ENCODE measurements at places on chromosomes 5 and 9.

DNA sequence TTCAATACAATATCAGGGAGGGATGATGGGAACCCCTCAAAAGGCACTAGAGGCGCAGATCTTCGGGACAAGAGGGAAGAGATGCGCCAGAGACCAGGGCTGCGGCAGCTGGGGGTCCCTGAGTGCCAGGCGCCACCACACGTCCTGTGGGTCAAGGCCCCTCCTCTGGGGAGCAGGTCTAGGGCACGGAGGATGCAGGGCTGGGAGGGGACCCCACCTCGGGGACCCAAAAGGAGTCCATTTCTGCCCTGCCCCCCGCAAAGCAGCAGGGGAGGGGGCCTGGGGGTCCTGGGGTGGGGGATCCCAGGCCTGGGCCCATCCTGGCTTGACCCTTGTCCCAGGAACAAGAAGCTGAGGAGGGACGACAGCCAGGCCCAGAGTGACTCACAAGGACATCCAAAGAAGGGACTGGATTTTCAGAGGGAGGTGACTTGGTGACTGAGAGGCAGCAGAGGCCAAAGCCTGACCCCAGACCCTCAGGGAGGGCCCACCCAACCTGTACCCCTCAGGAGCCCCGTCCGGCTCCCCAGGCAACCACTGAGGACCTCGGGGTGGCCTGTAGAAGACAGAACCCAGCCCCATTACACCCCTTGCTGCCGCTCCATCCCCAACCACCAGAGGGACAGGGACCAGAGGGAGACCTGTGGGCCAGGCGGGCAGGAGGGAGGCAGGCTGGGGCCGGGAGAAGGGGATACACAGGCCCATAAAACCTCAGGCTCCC, 54.2 kb downstream of the LRSAM1 start:
- DNase-seq = peak; percentile 49

DNA sequence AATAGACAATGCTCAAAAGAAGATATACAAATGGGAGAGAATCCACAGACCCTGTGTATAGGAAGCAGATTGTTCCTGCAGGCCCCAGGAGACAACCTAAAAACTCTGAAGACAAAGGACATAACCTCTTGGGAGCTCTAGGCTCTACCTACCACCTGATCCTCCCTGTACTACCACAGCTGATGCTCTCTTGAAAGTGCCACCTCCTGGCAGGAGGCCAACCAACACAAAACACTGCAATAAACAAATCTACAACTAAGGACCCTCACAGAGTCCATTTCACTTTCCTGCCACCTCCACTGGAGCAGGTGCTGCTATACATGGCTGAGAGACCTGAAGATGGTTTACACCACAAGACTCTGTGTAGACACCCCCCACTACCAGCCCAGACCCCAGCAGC, 49.0 kb downstream of the STARD4 start:
- no peak for DNase-seq

DNA sequence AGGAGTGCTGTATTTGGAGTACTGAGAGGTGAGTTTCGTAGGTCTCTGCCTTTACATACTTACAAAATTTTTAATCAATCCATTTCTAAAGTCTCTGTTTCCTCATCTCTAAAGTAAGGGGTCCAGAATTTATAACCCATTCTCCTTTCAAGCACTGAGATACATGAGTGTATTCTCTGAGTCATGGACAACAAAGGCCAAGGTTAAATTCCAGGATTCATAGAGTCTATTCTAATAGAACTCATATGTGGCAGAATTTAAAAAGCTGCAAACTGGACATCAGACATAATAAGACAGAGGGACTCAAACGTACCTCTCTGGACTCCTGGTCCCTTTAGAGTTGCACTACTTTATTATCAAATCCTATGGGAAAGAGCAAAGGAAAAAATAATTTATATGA, 112.5 kb upstream of the SLIT3 start:
- DNase-seq = no peak

- no peak for DNase-seq
Measured at GRCh38 chr5:170190436-170191134, 42.2 kb upstream of the C5orf58 start.

GRCh38 chr5:90226433-90227099, 183.0 kb downstream of the CETN3 start:
- no peak for DNase-seq

- DNase-seq = no peak
Measured at GRCh38 chr9:73034962-73035361, 82.1 kb upstream of the ALDH1A1 start.

DNA sequence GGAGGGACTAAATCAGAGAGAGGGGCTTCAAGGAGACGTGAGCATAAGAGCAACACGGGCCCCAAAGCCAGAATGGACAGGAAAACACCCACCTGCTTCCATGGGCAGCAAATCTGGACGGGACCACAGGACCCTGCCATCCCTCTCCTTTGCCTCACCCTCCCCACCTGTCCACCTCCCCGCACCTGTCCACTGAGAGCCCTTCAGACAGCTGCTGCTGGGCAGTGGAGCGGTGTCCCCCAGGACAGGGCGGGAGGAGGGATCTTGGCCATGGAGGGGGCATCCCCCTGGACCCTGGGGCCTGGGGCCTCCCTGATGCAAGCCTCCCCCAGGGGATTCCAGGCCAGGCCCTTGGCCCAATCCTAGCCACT, 2.6 kb downstream of the CCDC183 start:
- no peak for DNase-seq
